ENCODE measurements at places on chromosomes 5 and 9.

- DNase-seq: no peak
These were observed 106.7 kb downstream of the INSYN2B start for GRCh38 chr5:169873642-169874041.

DNA sequence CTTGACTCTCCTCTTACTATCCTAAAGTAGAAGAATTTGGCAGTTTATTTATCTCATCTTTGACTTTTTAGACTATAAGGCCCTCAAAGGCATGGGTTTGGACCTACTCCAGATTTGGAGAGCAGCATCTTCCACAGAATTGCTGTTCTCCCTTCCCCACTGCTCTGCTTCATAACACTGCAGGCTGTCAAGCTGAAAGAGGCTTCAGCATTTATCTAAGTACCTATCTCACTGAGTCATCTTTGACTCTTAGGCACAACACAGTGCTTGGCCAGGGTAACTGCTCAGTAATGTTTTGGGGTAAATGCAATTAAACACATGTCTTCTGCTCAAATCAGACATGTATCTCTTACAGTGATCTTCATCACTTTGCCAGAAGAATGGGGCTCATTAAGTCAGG, 60.6 kb downstream of the GRIN3A start:
- no peak for DNase-seq

DNA sequence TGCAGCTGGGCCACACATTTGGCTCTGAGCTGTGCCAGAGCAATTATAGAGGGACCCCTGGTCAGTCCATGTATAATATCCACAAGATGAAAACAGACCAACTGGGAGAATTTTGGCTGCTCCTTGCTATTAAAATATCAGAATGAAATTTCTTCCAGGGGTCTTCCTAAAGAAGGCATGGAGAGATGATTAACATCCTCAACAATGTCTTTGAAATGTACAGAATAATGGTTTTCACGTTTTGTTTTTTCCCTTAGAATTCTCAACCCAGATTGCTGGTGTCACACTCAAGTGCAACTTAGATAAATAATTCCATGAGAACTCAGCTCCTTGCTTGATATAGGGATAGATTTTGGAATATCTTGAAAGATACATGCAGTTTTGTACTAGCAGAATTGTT, 148.3 kb upstream of the SLC24A2 start:
- DNase-seq: no peak

- DNase-seq: no peak
These were observed 246.9 kb downstream of the NR3C1 start for GRCh38 chr5:143156572-143156971.

DNA sequence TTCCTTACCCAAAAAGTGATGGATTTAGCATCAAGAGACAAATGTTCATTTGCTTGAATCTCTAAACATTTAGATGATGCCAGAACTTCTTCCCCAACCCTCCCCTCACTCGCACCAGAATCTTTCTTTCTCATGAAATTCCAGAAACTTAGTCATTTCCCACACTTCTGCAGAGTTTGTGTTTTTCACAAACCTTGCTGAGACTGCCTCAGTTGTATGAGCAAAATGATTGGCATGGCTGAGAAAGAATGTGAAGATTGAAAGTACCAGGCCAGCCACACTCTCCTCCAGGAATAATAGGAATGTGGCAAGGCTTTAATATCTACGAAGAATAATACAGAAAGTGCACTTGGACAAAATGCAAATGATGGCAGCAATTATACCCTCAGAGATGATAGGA, 428.3 kb upstream of the CDH6 start:
- no peak for DNase-seq

DNA sequence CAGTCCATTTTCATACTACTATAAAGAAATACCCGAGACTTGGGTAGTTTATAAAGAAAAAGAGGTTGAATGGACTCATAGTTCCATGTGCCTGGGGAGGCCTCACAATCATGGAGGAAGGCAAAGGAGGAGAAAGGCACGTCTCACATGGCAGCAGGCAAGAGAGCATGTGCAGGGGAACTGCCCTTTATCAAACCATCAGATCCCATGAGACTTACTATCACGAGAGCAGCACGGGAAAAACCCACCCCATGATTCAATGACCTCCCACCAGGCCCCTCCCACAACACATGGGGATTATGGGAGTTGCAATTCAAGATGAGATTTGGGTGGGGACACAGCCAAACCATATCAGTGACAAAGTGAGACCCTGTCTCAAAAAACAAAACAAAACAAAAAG, 19.9 kb downstream of the TRAF2 start:
- DNase-seq: no peak

- DNase-seq: no peak
These were observed 17.4 kb upstream of the FLT4 start for GRCh38 chr5:180666812-180667211.

DNA sequence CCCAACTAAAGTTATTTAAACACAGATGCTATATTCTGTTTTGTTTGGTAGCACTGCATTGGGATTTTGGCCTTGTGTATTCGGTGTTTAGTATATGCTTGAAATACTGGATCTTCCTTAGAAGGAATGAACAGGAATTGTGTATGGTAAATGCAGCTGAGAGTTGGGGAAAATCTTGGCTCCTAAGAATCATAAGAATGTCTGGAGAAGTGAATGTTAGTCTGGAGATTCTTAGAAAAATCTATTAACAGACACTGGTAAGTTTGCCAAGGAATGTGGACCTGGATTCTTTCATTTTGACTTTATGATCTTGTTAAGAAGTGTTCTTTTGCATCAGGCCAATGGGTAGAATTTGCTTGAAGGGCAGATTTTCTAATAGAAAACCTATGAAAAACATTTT, 38.9 kb downstream of the SNX30 start:
- DNase-seq: no peak

GRCh38 chr5:74414228-74414627, 226.3 kb downstream of the ENC1 start:
- no peak for DNase-seq

GRCh38 chr9:109887079-109887478, 107.1 kb downstream of the PALM2AKAP2 start:
- DNase-seq: no peak

- DNase-seq: no peak
These were observed 465.2 kb downstream of the LRRC70 start for GRCh38 chr5:63043792-63044191.

DNA sequence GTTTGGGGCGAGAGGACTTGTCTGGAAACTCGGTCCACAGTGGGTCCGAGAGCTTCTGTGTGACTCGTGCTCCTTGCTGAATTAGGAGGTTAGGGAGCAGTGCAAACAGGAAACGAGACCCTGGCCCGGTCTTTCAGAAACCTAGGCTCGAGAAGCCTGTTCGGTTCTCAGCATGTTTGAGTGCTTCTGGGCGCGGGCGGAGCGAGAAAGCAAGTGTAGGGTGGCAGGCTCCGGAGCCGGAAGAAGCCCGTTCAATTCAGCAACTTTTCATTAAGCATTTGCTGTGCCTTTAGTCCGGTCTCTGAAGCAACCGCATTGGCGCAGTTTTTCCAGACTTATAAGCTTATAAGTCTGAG, 547 bp downstream of the CLTA start:
- DNase-seq: peak; percentile 50

DNA sequence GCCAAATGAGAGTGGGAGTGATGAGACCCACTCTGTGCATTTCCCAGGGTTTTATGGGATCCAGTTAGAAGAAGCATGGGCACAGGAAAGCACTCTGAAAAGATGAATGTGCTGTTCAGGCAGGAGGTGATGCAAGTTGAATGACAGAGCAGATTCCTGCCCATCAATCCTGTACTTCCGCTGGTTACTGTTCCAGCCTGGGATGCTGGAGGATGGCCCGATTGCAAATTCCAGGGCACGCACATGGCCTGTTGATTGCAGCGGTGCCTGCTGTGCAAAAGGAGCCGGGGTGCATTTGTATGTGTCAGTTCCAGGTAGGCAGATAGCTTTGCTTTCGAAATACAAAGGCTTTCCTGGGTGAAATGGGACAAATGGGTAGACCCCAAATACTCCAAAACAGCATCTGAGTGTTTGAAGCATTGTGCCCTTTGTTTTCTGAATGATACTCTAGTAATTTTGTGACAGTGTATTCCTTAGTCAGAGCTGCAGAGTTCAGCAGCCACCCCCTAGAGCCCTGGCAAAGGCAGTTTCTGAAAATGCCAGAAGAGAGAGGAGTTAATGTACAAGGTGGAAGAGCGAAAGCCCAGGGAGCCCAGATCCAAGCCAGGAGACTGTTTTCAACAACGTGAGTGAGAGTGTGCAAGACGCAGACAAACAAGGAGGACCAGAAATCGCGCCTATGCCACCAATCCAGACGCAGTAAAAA, 454.2 kb upstream of the CLINT1 start:
- no peak for DNase-seq

DNA sequence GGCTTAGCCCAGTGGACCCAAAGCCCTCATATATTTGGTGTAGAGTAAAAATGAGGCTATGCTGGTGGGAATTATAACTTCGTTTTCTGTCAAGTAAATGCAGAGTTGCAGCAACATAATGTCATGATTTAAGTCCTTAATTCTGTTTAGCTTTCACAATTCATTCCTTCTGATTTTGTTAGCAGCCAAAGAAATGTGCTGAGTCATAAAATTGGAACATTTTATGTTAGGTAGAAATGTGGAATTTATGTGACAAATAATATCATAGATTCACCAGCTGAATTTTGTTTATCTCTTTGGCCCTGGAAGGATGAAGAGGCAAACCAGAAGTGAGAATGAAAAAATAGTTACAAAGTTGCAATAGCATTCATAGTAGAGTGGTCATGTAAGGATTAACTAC, 247.0 kb downstream of the TRPM3 start:
- DNase-seq: no peak

- no peak for DNase-seq
These were observed 89.8 kb upstream of the COL5A1 start for GRCh38 chr9:134551644-134552348.

DNA sequence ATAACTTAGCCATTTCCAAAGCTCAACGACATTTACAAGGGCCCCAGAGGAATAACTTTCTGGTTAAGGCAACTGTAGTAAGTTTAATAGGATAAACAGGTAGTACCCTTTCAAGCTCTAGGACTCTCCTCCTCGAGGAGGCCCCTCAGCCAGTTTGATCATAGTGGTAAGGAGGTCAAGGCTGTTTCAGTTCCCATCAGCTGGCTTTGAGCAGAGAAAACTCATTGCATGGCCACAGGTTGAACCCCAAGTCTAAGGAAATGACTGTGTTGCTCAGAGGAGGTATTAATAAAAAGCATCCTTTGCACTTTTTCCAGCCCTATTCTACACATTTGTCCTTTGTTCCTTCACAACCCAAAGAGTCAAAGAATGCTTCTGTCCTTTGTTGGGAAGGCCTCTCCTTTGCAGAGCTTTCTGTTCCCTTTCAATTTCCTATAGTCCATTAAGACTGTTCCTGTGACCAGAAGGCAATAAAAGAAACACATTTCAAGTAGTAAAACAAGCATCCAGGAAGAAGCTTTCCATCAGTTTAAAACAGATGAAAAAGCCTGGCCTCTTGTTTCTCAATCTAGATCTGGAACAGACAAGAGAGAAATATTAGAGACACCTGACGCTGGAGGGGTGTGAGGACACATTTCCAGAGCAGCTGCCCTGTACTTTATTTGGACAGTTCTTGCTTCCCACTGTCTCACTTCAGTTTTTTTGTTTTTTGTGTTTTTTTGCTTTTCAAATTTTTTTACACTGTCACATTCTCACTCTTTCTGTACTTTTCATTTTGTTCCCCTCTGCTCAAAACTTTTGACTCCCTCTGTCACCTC, 54.1 kb downstream of the PRRC1 start:
- DNase-seq: no peak

DNA sequence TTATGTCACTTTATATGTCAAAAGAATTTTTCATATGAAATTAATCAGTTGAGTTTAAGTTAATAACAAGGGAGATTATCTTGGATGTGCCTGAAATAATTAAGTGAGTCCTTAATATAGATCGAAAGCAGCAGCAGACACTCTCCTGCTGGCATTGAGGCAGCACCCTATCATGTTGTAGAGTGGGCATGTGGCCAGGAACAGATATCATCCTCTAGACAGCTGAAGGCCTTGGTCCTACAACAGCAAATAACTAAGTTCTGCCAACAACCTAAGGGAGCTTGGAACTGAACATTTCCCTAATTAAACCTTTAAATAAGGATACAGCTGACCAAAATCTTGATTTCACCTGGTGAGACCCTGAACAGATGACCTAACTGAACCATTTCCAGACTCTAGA, 25.8 kb upstream of the UGT3A1 start:
- no peak for DNase-seq

GRCh38 chr9:18118268-18118667, 355.7 kb upstream of the ADAMTSL1 start:
- no peak for DNase-seq

DNA sequence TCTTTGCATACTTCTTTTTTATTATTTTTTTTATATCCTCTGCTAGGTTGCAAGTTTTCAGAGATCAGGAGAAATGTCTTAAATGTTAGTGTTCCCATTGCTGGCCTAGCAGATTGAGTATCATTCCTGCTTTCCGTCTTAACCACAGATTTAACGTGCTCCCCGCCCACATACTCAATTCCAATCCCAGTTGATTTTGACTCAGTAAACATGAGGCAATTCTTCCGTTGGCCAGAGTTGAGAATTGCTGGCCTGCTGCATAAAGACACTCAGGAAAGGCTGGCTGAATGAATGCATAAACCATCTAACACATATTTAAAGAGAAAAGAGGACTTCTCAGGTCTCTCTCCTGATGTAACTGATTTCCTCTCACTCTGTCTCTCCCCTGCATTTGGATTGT, 46.8 kb upstream of the PLPP6 start:
- DNase-seq: no peak

DNA sequence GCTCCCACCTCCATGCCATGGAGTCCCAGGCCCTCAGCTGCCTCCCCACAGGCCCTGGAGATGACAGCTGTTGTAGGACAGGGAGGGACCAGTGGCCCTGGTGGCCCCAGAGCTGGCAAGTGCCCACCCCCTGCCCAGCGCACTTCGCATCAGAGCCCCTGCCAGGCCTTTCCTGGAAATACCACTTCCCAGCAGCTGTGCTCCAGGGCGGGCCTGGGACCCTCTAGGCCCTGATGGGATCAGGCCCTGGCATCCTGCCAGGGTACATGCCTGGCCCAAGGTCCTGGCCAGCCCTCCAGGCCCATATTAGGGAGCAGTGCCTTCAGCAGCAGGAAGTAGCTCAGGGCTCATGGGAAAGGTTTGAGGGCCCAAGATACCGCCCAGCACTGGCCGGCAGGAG, 2.5 kb downstream of the KCNT1 start:
- no peak for DNase-seq

DNA sequence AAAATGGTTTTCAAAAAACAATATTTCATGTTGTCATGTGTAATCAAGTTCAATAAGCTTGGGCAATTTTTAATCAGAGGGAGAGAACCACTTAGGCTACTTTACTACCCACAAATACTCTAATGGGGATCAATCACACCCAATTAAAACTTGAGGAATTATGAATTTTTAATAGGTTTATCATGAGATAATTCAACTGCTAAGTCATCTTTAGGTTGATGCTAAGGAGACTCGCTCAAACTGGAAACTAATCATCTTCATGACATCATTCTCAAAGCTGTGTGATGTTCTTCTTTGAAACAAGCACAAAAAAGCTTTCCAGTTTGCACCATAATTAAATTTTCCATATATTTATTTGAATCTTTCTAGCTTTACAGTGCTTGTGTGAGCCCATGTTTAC, 867.5 kb downstream of the MAT2B start:
- DNase-seq: no peak

GRCh38 chr9:94031380-94031779, 52.9 kb upstream of the PTPDC1 start:
- no peak for DNase-seq

GRCh38 chr5:30725073-30725472, 468.4 kb upstream of the CDH6 start:
- DNase-seq: no peak

Data from CD4-positive, CD25-positive, alpha-beta regulatory T cell (primary cell).